Posterior cingulate gyrus (tissue), 11 donors: ENCODE measurements at places on chromosomes 2 and 18.

GRCh38 chr18:69326094-69326493 lies 74.6 kb upstream of the DOK6 start:
- no peak for DNase-seq

GRCh38 chr2:102239344-102239743 lies 52.5 kb downstream of the IL1RL2 start:
- DNase-seq, result no peak

DNA sequence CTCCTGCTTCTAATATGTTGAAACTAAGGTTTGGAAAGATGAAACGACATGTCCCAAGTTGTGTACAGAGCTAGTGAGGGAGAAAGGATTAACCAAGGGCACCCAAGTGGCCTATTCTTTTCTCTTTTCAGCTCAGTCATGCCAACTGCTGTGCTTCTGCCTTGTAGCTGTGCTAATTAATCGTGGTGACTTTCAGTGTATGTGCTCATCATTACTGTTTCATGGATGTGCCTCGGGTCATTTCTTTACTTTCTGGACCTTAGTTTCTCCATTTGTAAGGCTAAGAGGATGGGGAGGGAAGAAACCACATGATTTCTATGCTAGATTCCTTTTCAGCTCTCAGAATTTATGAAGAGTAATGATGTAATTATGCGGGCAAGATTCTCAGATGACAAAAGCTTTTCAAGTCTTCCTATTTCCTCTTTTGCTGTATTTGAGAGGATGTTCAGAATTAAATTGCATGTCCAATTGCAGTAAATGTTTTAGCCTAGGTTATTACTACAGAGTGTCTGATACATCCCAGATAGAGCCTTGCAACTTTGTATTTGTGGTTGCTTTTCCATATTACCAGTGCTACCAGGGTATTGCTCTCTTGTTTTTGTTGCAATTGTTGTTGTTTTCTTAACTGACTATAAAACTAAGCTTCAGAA lies 621.2 kb downstream of the CNTNAP5 start:
- no peak for DNase-seq

DNA sequence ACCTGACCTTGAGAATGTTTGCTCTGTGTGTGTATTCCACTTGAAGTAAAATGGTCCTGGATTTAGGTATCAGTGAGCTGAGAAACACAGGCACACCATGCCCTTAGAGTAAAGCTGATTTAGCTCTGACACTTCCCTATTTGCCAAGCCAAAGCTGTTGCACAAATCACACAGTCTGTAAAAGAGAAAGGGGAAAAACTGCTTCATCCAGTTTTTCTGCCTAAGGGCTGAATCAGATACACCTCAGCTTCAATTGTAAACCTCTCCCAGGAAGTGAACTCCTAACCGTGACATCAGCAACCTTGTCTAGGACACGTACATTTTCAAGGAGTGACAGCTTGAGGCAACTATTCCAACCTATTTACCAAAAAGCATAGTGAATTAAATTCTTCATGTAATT lies 150.4 kb downstream of the NR4A2 start:
- no peak for DNase-seq

- no peak for DNase-seq
Observed at GRCh38 chr18:23636071-23636399, 26.7 kb downstream of the ANKRD29 start.

DNA sequence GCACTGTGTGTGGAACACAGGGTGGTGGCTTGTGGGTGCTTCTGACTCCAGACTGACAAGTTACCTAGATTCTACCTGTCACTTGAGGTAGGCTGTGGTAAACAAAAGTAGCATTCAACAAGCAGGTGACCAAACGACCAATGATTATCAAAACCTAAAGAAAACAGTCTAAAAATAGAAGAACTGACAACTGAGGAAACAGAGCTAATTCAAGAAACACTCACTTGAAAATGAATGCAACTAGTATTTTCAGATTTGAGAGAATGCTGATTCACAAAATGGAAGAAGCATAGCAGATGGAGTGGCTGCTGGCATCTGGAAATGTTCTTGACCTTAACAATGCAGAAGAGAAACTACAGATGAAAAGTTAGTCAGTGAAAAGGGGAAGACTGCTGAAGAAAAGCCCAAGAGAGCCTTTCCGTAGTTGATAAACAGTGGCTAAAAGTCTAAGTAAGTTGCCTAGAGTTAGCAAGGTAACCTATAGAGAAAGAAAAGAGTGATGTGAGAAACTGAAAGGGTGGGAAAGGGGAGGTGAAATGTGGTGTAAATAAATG lies 170.4 kb downstream of the NCK2 start:
- no peak for DNase-seq

GRCh38 chr2:60292242-60292641 lies 261.2 kb downstream of the BCL11A start:
- no peak for DNase-seq

- no peak for DNase-seq
Observed at GRCh38 chr2:85794038-85794441, 40.2 kb downstream of the ATOH8 start.
